Activated T-helper 2 cell treated with anti-CD3 and anti-CD28 coated beads, Interferon-gamma antibody, Interleukin-2, Interleukin-4, amounts not matched to agents 10 μg/mL and 5 μg/mL and 100 μg/mL, durations not matched to agents 14 hours and 24 hours and 36 hours (primary cell): ENCODE measurements at places on chromosomes 6 and 20.

DNA sequence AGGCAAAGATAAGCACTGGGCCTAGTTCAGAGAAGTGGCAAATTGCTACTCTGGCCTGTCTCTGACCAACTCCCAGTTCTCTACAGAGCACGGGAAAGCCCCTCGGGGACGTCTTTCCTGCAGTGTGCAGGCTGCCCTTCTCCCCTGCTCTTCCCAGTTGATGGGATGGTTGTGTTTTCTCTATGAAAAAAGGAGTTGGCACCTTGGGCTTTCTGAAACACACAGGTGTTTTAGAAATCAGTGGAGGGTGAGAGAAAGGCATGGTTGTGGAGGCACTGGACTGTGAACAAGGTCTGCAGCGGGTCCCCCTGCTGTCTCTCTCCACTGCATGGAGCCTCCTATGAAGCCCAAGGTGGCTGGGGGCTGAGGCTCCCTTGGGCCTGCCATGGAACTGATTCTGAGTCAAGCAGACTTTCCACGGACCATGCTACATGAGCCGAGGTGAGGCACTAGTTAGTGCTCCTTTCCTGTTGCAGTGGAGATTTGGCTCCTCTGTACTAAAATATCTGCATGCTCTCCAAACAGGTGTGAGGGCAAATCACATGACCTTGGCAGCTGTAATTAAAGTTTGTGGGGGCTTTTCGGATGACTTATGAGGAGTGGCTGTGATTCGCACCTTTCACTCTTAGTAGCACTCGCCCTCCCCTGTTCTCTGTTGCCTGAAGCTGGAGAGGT, 16.3 kb downstream of the GTSF1L start:
- no peak for DNase-seq

- no peak for DNase-seq
Measured at GRCh38 chr6:139766796-139767195, 392.3 kb upstream of the CITED2 start.

DNA sequence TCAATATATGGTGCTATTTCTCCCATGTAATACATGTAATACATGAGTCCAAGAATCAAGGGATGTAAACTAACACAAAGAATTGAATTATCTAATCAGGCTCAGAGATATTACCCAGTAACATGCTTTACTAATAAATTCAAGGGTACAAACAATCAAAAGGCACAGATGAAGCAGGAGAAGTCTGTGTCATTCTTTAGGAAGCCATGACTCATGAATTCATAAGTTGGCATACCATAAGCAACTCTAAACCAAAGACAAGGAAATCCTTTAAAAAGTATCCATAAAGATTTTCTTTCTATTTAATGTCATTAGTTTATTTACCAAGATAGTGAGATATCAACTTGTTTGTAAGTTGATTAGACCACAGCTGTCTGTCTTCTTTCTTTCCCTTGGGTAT, 446.0 kb upstream of the IMPG1 start:
- no peak for DNase-seq

- DNase-seq = no peak
Measured at GRCh38 chr6:104601721-104602120, 258.0 kb downstream of the HACE1 start.

- no peak for DNase-seq
Measured at GRCh38 chr6:166779381-166779780, 152.3 kb upstream of the RPS6KA2 start.

DNA sequence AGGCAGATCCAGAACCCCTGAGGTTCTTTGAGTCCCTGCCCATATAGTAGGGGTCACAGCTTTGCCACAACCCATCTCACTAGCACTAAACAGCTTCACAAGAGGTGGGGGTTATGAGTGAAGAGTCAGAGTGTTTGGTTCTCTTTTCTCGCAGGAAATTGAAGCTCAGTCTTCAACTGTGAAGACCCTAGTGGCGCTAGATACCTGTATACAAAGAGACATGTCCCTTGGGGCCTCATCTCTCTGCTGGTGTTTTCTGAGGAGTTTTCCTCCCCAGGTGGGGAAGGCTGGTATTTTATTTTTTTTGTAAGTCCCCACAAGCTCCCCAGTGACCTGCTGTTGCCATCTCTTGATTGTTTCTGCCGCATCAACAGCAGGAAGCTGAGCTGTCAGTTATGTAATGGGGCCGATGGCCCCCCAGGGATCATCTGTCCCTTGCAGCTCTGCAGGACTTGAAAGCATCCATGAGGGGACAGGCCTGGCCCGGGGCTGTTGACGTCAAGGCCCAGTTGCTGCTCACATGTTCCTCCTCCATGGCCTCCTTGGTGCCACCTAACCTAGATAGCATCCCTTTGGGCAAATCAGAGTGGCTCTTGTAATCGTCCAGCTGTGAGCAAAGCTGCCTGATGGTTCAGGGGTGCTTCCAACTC, 23.1 kb downstream of the STK35 start:
- DNase-seq = no peak

DNA sequence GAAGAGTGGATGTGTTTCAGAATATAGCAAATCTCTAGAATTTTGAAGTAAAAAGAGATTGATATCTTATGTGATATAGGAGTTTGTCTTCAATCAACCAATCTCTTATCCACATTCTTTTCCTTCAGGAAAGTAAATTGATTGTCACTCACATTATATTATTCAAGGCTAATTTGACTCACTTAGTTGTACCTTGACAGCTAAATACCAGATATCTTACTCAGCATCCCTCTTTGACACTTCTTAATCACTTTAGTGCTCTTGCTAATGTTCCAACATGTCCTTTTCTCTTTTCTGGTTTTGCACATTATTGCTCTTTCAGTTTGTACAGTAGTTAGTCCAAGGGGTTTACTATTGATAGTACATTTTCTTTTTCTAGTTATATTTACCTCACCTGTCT, 286.9 kb upstream of the PTCHD4 start:
- no peak for DNase-seq

DNA sequence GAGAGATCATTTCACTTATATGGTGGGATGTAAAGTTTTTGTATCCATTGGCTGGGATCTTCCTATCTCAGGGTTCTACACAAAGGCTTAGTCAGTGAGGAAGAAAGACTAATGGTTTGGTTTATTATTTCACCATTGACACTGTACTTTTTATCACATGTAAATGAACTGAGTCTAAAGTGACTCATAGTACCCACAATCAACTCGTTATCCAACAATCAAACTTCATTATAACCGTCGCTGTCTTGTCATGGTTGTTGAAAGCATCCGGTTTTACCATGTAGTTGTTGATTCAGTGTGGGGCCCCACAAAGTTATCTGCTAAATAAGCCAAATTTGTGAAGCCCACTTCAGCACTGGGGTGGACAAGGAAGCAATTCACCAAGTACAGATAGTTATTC, 55.8 kb upstream of the MTRF1L start:
- no peak for DNase-seq

- DNase-seq = no peak
Measured at GRCh38 chr6:18323935-18324705, 59.8 kb upstream of the DEK start.

DNA sequence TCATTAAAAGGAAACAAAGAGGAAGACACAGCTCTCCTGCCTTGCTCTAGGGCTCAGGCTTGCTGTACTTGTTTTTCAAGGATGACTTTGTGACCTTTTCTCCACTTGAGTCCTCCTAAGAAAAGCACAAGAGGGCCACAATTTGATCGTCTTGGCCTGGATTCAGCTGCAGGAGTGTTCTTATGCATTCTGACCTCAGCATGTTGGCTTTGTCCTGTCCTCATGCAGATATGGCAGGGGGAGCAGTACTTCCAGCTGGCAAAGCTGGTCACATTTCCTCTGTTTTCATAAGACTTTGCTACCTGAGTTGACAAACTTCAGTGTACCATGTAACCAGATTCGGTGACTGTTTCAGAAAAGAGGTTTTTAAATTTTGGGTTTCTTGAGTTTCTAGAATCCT, 30.8 kb downstream of the KDM1B start:
- DNase-seq = no peak

GRCh38 chr6:13164291-13164690, 164.0 kb downstream of the TBC1D7 start:
- DNase-seq = no peak

- DNase-seq = no peak
Measured at GRCh38 chr6:156857573-156857972, 80.4 kb downstream of the ARID1B start.

- DNase-seq = no peak
Measured at GRCh38 chr6:39850736-39851297, 58.6 kb downstream of the DAAM2 start.

GRCh38 chr6:166747644-166748595, 120.9 kb upstream of the RPS6KA2 start:
- no peak for DNase-seq

DNA sequence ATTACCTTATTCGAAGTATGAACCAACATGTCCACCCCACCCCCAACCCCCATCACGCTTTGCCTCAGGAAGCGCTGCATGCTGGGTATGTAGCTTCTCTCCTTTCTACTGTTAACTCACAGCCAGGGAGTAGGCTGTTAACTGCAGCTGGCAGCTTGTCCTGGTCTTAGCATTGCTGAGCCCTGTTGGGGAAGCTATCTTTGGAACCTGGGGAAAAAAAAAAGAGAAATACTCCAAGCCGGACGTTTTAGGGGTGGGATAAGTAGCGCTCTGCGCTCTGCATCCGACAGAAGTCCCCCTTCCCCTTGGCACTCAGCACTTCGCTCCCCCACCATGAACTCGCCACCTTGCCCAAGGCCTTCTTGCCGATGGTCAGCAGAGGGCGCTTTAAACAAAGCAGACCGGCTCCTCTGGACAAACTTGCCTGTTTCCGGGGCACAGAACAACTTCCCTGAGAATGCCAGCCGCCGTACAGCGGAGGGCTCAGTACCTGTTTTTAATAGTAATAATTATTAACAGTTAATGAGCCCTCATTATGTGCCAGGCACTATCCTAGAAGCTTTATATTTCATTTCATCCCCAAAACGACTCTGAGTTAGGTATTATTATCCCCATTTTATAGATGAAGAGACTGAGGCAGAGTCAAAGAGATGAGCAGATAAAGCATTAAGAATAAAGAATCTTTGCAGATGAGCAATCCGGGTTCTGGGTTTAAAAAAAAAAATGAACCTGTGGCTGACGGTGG, 35.2 kb upstream of the MDFI start:
- DNase-seq = peak; percentile 66

- DNase-seq = no peak
Measured at GRCh38 chr6:116287689-116288282, 8.1 kb upstream of the TSPYL1 start.

- no peak for DNase-seq
Measured at GRCh38 chr20:48761023-48761785, 66.6 kb downstream of the PREX1 start.

DNA sequence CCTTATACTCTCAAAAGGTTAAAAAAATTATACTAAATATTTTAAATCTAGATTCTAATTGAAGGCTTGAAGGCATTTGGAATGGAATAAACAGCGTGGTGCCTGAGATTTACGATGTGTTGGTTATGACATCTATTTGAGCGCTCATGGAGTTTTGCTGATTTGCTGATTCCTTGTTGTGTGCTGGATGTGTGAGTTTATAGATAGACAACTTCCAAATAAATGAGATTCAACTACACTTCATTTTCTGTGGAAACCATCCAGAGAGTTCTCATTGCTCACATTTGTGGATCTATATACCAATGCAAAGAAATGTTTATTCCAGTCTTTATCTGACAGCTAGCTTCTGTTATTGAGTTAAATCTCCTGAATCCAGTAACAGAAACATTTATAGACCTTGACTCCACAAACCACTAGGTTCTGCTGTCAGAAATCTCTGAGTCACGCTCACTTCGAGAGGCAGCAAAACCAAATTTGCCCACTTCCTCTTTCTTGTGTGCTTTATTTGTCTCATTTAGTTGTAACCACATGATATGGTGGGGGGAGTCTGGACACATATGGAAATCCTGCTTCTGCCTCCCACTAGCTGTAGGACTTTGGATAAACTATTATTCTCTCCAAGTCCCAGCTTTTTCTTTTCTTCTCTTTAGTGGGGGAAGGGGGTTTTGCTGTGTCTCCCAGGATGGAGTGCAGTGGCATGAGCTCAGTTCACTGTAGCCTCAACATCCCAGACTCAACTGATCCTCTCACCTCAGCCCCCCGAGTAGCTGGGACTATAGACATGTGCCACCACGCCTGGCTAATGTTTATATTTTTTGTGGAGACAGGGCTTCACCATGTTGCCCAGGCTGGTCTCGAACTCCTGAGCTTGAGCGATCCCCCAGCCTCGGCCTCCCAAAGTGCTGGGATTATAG, 54.5 kb downstream of the IPCEF1 start:
- no peak for DNase-seq

- no peak for DNase-seq
Measured at GRCh38 chr20:6045566-6045965, 8.3 kb downstream of the LRRN4 start.

- no peak for DNase-seq
Measured at GRCh38 chr20:57395111-57395966, 4.1 kb downstream of the RBM38 start.

DNA sequence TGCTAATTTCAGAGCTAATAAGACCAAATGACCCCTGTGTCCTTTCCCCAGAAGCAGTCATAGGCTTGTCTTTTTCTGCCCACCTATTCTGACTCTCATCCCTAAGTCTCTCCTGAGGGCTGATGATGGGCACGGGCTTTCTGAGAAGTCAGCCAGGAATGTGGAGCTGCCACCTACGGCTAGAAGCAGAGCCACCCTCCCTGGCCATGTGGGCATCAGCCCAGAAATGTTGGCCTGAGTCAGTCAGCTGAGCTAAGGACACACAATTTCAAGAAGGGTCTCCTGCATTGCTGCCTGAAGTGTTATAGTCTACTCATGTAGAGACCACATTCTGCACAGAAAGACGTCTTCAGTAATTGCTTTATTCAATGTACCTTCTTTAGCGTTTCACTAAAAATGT, 17.1 kb downstream of the MYLIP start:
- DNase-seq = no peak
